Fibroblast of the conjunctiva (primary cell): ENCODE measurements at places on chromosomes 4 and X.

DNA sequence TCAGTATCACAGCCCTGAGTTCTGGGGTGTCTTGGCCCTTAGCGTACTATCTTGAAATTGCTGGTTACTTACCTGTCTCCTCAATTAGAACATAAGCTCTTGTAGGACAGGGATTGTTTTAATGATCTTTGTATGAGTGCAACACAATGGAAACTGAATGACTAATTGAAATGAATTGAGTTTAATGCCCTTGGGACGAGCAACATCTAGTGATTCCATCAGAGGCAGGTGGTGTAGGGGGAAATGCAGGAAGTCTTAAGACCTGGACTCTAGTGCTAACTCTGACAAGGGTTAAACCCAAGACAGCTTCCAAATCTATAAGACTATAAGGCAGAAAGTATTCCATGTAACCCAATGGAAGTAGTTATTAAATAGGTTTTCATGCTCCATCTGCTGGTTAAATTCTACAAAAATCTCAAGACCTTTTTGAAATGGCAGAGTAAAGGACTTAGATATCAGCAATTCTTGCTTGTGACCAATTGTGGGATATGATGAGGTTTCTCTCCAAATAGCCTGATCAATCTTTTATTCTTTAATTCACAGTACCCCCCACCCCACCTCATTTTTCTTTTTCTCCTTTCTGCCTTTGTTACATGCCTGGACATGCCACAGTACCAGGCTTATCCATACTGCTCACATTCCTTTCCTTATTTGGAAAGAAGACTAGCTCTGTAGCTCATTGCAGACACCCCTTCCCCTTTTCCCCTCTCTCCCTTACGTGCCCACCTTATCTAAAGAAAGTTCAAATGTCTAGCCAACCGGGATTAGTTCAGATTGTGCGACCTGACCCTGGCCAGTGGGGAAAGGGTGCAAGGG lies 340.8 kb downstream of the PAPSS1 start:
- DNase-seq = peak; percentile 37

DNA sequence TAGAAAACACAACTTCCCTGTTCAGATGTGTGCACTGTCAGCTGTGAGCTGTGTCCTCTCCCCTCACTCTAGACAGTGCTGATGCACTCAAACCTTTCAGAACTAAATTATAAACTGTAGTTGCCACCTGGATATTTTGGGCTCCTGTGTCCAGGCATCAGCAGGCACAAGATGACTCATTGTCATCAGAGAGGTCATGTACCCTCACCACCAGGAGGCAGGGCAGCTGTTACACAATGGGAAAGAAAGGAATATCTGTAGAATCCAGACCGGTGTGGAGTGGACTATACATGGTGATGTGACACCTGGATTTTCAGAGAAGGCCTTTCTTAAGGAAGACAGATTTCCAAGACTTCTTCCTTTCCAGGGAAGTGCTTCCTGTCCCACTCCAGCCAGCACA lies 854.4 kb upstream of the AGA start:
- no peak for DNase-seq

DNA sequence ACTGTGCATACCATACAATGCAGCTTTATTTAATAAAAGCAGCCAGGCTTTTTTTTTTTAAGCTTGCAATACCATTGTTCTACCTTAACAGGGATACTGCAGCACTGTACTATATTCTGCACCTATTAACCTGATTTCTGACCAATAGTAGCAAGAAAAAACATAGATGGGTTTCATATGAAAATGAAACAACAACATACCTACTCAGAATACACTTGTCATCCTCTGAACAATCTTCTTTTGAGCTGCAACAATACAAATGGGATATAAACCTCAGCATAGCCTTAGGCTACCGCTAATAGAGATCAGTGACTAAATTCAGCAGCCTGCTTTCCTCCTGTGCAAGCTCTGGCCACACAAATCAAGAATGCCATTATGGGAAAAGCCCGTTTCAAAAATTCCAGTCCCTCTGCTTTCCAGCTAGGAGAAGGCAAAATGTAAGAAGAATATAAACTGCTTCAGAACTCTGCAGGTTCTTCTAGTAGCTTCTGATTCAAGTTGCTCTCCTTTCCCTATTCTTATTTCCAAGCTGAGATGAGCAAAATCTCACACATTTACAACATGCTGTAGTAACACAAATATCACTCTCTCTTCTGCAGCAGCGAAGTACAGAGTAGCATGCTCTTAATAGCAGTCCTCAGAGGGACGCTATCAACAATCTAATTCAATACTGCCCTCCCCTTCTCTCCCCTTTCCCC lies 143.4 kb downstream of the KLHL13 start:
- DNase-seq = no peak

DNA sequence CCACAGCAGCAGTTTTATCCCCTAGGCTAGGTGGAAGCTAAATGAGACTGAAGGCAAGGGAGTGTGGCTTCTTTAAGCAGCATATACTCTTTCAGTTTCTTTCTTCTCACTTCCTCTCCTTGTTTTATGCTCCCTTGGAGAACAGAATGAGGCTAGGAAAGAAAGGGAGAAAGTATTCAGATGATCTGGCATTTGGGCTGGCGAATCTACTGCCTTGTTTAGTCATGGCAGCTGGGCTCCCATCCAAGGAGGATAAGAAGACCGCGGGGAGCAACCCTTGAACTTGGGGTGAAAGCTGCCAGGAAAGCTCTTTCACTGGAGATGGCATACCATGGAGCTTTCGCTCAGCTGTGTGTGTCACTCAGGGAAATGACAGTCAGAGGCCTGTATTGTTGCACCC lies 72.1 kb downstream of the ARHGEF38 start:
- no peak for DNase-seq

DNA sequence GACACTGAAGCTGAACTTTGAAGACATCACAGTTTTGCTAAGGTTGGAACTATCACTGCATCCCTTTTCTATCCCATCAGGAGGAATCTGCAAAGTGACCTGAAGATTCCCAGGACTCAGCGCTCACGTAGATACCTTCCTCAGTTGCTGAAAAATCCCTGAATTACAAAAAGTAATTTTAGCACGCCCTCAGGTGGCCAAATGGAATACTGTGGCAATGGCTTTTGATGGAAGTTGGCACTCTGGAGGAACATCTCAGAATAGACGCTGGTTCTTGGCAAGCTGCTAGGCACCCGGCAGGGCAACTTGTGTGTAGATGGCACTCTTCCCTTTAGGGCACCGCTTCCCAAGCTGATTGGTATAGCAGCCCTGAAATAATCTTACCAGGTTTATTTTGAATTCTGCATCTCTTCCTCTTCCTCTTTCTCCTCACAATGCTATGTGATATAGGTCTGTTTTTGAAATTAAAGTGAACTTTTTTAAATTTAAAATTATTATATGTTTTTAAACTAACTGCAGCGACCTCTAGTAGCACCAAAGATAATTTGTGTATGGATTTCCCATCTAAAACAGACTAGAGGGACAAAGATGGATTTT lies 16.3 kb upstream of the ESX1 start:
- DNase-seq = peak; percentile 22

GRCh38 chrX:1391370-1391706 lies 575 bp downstream of the SLC25A6 start:
- no peak for DNase-seq
